ENCODE measurements at places on chromosomes 2 and 18.

- DNase-seq = no peak
These were observed 451.8 kb downstream of the TGIF1 start for GRCh38 chr18:3901811-3902210.

GRCh38 chr2:20521682-20522189 lies 74.9 kb downstream of the RHOB start:
- no peak for DNase-seq

DNA sequence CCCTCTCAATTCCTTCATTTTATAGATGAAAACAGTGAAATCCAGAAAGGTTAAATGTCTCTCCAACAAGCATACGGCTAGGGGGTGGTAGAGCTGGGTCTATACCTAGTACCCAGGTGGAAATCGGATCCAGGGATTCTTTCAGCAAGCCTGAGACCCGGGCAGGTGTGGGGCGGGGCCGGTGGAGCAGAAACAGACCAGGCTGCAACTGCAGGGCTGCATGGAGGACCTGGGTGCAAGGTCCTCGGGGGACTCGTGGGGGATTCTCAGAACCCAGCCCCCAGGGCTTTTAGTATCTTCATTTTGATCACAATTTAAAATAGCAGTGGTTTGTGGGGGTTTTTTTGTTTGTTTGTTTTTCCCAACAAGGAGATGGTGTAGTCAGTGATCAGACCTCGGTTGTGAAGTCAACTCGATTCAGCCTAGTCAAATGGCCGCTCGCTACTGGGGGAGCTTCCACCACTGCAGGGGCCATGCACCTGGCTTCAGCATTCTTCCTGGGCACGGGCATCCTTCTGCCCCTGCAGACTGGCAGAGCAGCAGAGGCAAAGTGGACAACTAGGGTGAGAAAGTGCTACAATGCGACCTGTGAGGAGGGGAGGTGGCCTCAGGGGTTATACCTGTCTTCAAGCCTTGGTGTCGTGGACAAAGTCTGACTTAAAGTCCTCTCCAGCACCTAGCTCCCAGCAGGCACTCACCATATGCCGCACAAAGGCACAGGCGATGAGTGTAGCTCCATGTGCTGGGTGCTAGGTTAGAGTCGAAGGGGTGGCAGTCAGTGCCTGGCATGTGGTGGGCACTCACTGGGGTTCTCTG lies 46.3 kb downstream of the GORASP2 start:
- no peak for DNase-seq

DNA sequence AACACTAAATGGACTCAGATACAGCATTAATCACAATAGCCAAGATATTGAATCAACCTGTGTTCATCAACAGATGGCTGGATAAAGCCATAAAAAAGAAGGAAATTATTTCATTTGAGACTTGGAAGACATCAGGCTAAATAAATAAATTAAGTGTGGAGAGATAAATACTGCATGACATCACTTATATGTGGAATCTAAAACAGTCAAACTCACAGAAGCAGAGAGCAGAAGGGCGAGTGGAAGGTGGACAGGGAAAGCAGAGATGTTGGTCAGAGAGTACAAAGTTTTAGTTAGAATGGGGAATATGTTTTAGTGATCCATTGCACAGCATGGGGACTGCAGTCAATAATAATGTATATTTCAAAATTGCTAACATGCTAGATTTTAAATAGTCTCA lies 207.2 kb downstream of the VAPA start:
- no peak for DNase-seq

- no peak for DNase-seq
These were observed 179.1 kb downstream of the RDH14 start for GRCh38 chr2:18381386-18381785.

- DNase-seq = no peak
These were observed 3.8 kb upstream of the ADRA2B start for GRCh38 chr2:96120091-96120720.

GRCh38 chr18:51630706-51631105 lies 433.2 kb upstream of the MEX3C start:
- no peak for DNase-seq

DNA sequence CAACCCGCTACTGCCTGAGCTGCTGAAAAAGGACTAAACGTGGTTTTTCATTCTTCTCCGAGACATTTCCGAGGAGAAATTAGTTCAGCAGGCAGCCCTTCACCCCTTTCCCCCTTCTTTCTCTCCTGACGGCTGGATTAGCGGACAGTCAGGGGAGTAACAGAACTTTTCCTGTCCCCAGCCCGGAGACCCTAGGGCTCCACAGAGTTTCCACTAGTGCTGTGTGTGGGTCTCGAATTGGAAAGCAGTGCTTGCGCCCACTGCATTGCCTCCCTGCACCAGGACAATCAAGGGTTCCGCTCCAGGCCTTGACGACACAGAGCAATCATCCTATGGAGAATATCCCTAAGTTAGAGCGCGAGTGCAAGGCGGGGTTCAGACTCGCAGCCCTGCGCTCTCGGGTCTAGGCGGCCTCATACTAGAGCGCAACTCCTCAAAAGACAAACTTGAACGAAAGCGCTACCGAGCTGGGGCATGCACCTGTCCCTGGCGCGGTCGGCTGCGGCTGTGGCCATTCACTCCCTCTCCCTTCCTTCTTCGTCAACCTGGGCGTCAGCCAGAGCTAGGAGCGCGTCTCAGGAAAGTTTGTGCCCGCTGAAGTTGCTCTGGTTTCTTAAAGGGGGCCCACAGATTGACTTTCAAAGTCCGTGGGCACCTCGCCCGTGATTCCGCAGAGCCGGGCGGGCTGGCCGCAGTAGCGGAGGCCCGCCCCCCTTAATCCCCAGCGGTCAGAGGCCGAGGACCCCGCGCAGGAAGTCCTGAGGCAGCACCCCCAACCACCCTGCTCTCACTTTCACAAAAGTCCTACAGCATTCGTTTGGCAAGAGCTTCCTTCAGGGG lies 801 bp downstream of the OSR1 start:
- DNase-seq = no peak

- no peak for DNase-seq
These were observed 45.9 kb downstream of the RPIA start for GRCh38 chr2:88737385-88737784.

DNA sequence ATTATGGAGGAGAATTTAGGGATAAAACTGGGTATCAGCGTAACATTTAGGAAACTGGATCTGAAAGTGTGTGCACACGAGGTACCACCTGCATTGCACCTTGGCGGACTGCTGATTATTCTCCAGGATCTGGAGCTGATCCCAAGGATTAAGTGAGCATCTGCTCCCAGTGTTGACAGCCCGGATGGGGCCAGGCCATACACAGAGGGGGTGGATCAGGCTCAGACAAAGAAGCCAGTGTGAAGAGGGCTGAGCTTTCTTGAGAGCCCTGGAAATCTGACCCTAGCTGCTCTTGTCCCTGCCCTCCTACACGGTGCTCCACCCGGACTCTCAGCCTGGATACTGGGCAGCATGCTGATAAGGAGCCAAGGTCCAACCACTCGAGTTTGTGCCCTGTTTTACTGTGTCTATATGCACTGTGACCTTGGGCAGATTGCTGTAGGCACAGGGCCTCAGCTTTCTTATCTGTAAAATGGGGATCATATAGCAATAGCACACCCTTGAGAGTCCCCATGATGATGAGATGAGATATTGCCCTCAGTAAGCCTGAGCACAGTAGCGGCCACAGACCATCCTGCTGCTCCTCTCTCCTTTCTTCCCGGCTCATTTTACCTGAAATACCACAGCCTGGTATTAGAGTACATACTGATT lies 396.8 kb upstream of the CELF4 start:
- DNase-seq = peak; percentile 89

DNA sequence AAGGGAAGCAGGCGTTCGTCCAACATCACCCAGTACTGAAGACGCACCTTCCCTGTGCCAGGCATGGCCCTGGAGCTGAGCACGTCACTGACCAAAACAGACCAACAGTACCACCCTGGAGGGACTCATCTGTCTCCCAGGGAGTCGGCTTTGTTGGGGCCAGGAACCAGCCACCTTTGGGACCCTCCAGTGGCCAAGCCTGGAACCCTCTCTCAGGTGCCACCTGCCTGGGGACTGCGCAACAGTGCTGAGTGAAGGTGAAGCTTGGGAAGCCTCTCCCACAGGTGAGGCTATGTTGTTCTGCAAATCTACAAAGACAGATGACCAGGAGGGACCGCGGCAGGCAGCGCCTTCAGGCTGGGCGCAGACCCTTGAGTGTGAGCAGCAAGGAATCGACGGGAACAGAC lies 91.4 kb upstream of the OTOS start:
- no peak for DNase-seq

DNA sequence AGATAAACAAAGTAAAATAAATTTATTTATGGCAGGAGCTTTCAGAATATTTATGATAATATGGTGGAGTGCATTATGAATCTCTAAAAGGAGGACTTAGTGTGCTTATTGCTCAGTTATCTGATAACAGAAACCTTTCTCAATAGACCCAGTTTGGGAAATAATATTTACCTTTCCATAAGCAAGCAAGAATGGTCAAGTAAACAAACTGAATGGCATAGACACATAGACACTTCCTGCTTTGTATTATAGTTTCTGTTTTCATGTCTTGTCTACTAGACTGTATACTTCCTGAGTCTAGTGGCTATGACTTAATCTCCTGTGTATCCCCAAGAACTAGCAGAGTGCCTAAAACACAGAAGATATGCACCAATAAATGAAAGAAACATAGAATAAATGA lies 87.8 kb downstream of the UPP2 start:
- no peak for DNase-seq

DNA sequence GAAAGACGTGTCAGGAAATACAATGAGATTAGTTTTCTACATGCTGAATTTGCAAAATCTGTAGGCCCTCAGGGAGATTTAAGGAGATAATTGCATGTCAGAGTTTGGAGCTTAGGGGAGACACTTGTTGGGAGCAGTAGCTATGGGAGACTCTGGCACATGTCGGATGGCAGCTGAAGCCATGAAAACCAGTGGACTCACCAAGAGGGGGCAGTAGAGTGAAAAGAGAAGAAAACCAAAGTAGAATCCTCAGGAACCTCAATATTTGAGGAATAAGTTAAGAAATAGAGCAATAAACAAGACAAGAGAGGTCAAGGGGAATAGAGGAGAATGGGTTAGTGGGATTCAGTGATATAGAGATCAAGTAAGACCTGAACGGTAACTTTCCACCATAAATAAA lies 24.8 kb downstream of the RUFY4 start:
- no peak for DNase-seq

DNA sequence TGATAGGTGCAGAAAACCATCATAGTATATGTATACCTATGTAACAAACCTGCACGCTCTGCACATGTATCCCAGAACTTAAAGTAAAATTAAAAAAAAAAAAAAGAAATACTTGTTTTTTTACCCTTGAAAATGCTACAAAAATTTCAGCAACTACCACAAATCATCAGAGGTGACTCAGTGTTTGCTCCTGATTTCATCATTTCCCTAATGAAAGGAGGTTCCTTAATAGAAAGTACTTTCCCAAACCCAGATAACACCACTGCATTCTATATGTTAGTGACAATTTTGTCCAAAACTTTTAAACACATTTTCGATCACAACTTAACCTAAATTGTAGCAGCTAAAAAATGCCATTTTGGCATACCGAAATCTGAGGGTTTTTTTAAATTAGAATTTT lies 163.3 kb downstream of the SLC39A10 start:
- no peak for DNase-seq

All from D341Med (cell line).